ENCODE measurements at places on chromosomes 12 and 14. TPM values are rescaled to one million over a fixed set of nuclear protein-coding genes. Genes with fewer than 3 reads are reported as not detected.

TROAP gene
- 11.4 TPM for polyA plus RNA-seq

PHETA1 gene
- polyA plus RNA-seq: 8.1 TPM

- DNase-seq: no peak
Observed at GRCh38 chr14:21940887-21941856, 267.6 kb upstream of the OR4E1 start.

PLCZ1 gene
- 0.16 TPM for polyA plus RNA-seq

KRT79 gene
- not detected for polyA plus RNA-seq

GRCh38 chr12:66905201-66905600 is 226.3 kb upstream of the GRIP1 start:
- DNase-seq: no peak

DNA sequence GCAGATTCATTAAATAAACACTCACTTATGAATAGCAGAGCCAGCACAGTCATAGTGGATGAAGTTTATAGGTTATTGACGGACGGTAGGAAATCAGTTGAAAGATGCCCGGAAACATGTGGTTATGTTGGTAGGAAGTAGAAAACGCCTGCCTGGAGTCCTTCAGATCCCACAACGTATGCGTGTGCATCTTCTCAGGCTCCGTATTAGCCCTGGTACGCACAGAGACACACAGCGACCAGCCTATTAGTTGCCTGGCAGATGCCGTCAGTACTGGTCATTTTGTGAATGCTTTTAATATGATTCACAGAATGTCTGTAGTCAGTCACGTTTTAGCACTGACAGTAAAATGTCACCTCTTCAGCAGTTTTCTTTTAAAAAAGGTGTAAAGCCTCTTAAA is 196.4 kb downstream of the RGS6 start:
- no peak for DNase-seq

VPS37B gene
- 22.4 TPM for polyA plus RNA-seq

SMIM41 gene
- 0.18 TPM for polyA plus RNA-seq

GRCh38 chr12:54417712-54418440 is 1.2 kb downstream of the ITGA5 start:
- no peak for DNase-seq

DNA sequence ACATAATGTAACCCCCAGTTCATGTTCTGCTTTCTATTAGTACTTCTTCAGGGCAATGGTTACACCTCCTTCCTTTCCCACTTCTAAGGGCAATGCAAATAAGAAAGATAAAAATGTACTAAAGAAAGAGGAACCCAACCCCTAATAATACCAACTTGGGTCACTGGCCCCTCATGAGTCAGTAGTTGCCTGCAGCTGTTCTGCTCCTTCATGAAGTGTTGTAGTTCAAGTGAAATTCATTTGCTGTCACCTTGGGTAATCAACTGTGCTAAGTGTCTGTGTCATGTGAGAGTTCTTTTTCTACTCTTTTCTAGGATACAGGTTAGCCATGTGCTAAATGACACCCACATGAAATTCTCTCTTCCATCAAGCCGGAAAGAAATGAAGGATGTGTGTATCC is 91.8 kb downstream of the PLXNC1 start:
- DNase-seq: no peak

GRCh38 chr14:45650754-45651153 is 397.8 kb upstream of the MIS18BP1 start:
- DNase-seq: no peak

DNA sequence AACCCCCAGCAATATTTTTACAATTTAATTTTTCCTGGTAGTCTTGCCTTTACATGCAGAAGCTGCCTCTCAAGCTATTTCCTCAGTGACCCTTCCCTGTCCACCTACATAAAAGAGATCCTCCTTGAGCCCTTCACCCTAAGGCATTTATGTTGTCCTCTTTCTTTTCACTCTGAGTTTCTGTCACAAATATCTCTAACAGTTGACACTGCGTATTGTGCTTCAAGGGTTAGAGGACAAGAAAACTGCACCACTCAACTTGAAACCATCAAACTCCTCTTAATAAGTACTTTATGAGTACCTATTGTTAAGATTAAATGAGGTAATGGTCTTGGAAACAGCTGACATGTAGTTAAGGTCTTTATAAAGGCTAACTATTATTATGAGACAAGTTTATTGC is 557.7 kb downstream of the TRHDE start:
- DNase-seq: no peak

GRCh38 chr12:18066666-18067065 is 23.3 kb downstream of the RERGL start:
- no peak for DNase-seq

TIGAR gene
- polyA plus RNA-seq: 5.2 TPM

SLC17A8 gene
- polyA plus RNA-seq: 0.06 TPM

DNA sequence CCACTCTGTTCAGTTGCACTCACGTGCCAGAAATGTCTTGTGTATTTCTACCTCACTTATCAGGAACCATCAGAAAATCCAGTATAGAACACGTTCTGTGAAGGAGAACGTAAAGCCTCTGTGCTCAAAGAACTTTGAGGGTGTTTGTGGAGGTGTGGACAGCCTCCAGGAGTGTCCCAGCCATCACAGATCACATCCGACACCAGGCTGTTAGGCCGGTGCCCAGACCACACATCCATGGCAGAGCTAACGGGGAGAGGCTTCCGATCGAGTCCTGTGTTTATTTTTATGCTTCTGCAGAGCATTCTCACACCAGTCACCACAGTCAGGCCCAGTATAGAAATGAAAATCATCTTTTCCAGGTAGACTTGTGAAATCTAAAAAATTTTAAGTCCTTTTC is 53.6 kb downstream of the TPCN1 start:
- no peak for DNase-seq

ANO4 gene
- 0.78 TPM for polyA plus RNA-seq

LAG3 gene
- 0.70 TPM for polyA plus RNA-seq

RNF212B gene
- 0.59 TPM for polyA plus RNA-seq

GRCh38 chr12:21849878-21850277 is 75.4 kb upstream of the KCNJ8 start:
- no peak for DNase-seq

- no peak for DNase-seq
Observed at GRCh38 chr12:100984796-100985195, 190.2 kb downstream of the ANO4 start.

SLC39A5 gene
- 0.56 TPM for polyA plus RNA-seq

GRCh38 chr14:83558946-83559345 is 1971.0 kb upstream of the FLRT2 start:
- DNase-seq: no peak

DNA sequence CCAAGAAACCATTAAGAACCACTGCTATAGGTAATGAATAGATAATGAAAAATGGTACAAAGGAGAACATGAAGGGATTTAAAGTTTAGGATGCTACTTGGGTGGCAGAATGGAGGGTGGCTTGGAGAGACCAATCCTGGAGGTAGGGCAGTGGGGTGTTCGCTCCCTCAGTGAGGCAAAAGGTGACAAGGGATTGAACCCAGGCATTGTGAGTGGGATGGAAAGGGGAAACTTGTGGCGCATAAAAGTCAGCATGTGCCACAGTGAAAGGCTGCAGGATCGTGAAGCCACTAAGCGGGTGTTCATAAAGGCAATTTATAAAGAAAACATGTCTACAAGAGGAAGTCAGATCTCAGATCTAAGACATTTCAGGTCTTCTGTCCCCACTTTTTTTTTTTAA is 76.7 kb upstream of the SLC38A2 start:
- DNase-seq: no peak

GRCh38 chr14:47606566-47606965 is 68.8 kb downstream of the MDGA2 start:
- no peak for DNase-seq

ETFBKMT gene
- polyA plus RNA-seq: 2.3 TPM

DNA sequence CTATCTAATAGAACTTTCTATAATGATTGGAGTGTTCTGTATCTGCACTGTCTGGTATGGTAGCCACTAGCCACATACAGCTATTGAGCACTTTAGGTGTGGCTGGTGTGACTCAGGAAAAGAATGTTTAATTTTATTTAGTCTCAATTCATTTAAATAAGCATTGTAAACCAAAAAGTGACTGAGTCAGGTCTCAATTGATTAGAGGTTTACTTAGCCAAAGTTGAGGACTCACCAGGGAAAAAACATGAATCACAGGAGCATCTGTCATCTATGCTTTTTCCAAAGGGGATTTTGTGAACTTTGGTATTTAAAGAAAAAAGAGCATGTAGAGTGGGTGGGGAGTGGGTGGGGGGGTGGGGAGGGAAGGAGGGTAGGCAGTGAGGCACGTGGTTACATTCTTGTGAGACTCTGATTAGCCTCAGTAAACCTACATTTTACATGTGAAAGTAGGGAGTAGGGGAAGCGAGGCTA is 473.1 kb downstream of the ATP23 start:
- DNase-seq: no peak

DNA sequence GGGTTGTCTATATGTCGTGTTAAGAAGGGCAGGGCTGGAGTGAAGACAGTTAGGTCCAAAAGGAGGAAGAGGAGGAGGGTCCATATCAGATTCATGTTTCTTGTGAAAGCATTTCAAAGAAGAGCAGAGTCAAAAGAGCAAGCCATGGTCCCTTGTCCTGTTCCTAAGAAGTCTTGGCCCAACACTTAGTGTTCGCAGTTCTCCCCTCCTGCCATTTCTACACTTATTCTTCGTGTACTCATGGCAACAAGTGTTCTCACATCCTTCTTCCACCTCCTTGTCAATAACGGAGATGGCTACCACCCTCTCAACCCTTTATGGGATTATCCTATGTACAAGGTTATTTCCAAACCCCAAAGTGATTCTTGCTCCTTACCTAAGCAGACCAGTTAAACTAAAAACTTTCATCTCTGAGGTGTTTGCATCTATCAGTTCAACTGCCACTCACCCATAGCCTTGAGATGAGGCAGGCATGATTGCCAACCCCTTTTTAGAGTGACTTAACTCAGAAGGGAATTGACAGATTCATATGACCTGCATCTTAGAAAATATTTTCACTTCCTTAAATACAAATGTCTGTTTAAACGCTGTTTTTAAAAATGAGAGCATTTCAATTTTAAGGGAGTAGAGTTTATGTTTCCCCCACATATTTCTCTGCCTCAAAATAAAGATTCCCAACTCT is 19.8 kb upstream of the RNASE2 start:
- DNase-seq: no peak

- no peak for DNase-seq
Observed at GRCh38 chr12:95966287-95966870, 23.2 kb downstream of the AMDHD1 start.

DNA sequence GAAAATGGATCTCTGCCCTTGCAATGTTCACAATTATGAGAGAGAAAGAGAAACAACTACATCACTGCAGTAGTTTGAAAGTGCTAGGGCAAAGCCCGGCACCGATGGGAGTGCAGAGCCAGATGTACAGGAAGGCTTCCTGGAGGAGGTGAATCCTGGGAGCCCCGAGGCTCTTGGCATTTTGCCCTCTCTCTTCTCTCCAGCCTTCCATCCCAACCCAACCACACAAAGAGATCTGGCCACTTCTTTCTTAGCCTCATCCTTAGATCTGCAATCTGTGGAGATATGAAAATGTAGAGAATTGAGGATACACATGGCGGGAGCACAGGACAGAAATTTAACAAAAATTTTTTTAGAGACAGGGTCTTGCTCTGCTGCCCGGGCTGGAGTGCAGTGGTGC is 3.3 kb upstream of the PAPLN start:
- no peak for DNase-seq

DNA sequence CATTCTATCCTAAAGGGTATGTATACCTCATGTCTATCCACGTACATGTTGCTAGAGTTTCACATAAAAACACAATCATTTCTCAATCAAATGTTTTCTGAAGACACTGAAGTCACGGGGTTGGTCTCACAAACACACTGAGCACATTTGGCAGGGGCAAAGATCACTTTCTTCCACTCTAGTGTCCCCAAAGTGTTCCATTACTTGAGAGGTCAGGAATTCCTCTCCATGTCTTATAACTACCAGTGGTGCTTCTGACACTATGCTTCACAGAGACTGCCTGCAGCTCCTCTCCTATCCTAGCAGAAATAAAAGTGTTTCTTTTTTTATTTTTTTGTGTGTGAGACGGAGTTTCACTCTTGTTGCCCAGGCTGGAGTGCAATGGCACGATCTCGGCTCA is 19.1 kb downstream of the ZFYVE1 start:
- DNase-seq: no peak

OR4Q3 gene
- polyA plus RNA-seq: not detected

PTPN6 gene
- 5.0 TPM for polyA plus RNA-seq

- no peak for DNase-seq
Observed at GRCh38 chr12:79635676-79636075, 55.1 kb downstream of the PAWR start.

DNA sequence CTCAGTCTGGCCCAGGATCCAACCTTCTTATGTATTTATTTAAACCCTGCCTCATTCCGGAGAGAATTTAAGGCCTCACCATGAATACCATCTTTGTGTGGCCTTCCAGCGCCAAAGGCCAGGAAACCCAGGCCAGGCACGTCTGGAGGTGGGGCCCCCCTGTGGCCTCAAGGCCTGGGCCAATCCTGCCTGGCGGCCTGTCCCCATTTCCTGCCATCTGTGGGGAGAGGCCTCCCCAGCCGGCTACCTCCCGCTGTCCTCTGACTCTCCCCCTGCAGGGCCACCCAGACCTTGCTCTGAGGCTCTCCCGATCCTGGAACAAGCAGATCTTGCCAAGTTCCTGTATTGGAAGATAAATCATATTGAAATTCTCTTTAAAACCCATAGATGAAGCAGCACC is 37.4 kb upstream of the MEG3 start:
- DNase-seq: no peak

DNA sequence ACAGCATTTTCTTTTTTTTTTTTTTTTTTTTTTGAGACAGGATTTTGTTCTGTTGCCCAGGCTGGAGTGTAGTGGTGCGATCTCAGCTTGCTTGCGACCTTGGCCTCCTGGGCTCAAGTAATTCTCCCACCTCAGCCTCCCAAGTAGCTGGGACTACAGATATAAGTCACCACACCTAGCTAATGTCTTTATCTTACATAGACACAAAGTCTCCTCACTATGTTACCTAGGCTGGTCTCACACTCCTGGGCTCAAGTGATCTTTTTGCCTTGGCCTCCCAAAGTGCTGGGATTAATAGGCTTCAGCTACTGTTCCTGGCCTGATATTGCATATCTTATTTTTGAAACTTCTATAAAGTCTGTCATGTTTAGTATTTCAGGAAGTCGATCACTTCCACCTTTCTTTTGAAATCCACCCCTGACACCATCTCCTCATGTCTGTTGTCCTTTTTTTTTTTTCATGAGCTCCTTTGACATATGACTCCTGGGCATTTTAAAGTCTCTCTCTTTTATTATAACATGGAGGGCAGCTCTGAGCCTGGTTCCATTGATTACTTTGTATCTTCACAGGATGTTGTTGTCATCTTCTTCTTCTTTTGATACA is 5.9 kb upstream of the A2ML1 start:
- no peak for DNase-seq

- no peak for DNase-seq
Observed at GRCh38 chr12:24177889-24178288, 228.4 kb upstream of the SOX5 start.

ANG gene
- polyA plus RNA-seq: 2.0 TPM

- DNase-seq: no peak
Observed at GRCh38 chr14:82251494-82251893, 717.8 kb upstream of the SEL1L start.
